Stimulated activated CD4-positive, alpha-beta T cell treated with anti-CD3 and anti-CD28 coated beads, Interleukin-4, amount 100 ng/mL, for 48 hours (primary cell): ENCODE measurements at places on chromosomes 2 and 18.

DNA sequence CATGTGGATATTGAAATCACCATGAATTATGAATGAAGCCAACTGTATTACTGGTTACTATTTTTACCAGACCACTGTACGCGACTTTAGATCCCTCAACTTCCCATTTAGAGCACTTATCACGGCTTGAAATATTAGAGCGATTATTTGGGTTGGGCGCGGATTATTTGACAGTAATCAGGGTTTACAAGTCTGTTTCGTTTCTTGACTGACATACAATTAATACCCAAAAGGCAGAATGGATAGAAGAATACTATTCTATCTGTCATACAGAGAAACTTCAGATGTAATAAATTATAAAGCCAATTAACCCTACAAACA, 496 bp upstream of the NAPG start:
- DNase-seq, result no peak

DNA sequence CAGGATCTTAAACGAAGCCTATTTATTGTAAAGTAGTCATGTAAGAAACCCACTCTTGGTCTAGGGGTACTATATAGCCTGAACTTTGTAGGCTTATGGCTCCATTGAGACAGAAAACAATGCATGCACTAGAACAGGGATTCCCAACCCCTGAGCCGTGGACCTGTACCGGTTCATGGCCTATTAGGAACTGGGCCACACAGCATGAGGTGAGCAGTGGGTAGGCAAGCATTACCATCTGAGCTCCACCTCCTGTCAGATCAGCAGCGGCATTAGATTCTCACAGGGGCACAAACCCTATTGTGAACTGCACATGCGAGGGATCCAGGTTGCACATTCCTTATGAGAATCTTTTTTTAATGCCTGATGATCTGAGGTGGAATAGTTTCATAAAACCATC, 59.2 kb downstream of the ROCK1 start:
- DNase-seq, result no peak

DNA sequence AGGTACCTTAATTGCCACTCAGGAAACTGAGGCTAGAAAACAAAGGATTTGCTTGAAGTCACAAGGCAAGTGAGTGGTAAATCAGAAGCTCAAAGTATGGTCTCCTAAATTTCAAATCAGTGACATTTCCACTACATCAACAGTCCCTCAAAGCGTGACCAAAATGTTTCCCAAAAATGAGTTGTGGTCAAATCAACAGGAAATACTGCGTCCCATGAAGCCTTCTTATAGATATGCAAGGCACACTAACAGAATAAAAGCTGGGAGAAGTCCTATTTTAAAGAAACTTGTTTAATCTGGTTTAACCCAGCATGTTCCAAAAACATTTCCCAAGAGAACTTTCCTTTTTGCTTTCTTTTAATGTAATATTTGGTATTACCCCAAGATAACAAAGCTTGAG, 249.4 kb downstream of the EXOC6B start:
- no peak for DNase-seq

GRCh38 chr2:202317080-202317857, 51.7 kb downstream of the NOP58 start:
- no peak for DNase-seq

- DNase-seq, result no peak
Observed at GRCh38 chr2:132815516-132815915, 145.5 kb upstream of the LYPD1 start.

DNA sequence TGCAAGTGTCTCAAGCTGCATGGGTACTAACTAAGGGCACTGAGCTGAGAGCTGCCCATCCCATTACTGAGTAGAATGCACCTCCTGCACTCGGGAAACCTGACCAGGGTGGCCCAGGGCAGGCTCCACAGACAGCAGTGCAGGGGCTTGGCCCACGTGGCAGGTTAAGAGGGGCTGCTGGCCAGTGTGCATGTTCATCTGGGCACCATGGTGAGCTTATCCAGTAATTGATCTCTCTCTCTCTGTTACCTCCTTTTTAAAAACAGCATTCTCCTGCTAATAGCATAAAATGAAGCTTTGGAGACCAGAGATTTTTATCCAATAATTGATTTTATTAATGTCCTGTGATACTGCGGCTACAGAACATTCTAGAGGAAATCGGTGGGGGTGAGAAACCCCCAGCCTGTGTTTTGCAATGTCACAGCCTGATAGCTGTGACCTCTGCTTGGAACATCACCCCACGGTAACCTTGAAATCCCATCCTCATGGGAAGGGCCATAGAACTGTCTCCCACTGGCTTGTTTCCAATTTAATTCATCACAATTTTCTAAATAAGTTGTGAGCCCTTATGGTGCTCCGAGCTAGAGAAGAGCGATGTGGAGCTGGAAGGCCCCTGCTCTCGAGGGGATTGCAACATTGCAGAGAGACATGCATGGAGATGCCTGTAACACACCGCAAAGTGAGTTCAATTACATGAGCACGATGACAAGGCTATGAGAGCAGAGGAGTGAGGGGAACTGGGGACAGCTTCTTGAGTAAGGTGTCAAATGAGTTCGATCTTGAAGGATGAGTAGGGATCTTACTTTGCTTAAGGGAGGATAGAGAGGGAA, 143.8 kb downstream of the GALNT14 start:
- DNase-seq, result no peak

GRCh38 chr2:16167870-16168426, 227.6 kb downstream of the MYCN start:
- DNase-seq, result no peak

- DNase-seq, result no peak
Observed at GRCh38 chr2:224984637-224985036, 57.6 kb downstream of the DOCK10 start.

DNA sequence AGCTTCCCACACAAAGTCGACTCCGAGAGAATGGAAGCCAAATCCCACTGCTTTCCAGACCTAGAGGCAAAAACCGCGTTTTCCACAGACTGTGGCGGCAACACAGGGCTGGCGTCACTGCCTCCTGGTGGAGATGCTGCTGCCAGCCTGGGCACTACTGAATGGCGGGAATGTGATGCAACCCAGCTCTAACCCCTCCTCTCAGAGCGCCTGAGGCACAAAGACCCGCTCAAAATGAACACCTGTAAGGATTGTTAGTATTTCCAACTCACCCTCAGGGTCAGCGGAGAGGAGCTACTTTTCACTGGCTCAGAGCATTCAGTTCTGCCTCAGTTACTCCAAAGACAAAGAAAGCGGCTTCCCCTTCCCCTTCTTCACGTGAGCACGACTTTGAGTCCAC, 548.0 kb upstream of the SALL3 start:
- no peak for DNase-seq

DNA sequence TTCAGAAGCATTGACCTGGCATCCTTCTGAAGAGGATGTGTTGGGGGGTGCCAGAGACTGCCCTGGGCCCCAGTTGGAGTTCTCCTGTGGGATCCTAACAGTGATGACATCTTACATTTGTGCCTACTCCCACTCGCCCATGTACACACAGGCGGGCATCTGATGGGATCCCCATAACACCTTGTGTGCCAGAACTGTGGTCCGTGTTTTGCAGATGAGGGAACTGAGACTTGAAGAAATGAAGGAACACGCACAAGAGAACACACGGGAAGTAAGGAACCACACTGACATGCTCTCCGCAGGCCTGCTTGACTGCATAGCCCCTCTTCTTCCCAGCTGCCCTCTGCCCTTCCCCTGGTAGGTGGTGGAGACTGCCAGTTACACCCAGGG, 255.3 kb downstream of the MYCN start:
- no peak for DNase-seq

- DNase-seq, result no peak
Observed at GRCh38 chr2:85935746-85936208, 47.0 kb upstream of the ST3GAL5 start.

GRCh38 chr18:51183372-51184090, 13.9 kb downstream of the MEX3C start:
- no peak for DNase-seq

GRCh38 chr2:137960223-137960622, 4.0 kb upstream of the HNMT start:
- DNase-seq, result no peak
